ENCODE measurements at places on chromosomes 16 and 17.

DNA sequence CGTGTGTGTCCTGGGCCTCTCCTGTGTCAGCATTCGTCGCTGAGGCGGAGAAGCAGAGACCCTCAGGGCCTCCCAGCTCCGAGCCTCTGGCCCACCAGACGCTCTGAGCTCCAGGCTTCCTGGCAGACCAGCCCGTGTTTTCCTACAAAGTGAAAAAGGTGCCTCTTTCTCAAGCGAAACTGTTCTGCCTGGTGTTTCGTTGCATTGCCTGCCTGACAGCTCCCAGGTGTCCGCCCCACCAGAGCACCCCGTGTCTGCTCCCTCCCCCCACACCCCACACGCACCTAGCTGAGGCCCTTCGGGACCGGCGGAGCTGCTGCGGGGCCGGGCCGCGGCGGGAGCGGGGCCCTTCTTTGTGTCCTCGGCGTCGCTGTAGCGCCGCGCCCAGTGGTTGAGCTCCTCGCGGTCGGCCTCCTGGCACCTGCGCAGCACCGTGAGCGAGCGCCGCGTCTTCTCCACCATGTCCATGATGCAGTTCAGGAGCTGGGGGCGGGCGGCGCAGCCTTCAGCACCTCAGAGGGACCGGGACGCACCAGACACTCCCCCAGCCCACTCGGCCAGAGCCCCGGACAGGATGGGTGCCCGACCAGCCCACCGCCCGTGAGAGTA is 14.7 kb upstream of the PABPN1L start:
- DNase-seq = no peak

DNA sequence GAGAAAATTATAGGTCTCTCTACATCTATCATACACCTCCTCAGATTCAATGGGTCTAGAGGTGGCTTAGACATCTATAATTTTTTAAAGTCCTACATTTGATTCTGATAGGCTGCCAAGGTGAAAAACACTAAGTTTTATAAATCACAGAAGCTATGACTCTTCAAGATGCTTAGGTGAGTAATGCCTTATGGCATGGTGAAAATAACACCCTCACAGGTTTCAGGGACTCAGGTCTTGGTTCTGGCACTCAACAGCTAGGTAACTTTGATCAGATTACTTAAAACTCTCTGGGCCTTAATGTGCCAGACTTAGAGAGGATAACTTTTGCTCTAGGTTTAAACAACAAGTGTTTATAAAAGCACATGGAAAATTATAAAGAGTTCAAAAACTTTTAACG is 2.0 kb upstream of the COX10 start:
- no peak for DNase-seq

DNA sequence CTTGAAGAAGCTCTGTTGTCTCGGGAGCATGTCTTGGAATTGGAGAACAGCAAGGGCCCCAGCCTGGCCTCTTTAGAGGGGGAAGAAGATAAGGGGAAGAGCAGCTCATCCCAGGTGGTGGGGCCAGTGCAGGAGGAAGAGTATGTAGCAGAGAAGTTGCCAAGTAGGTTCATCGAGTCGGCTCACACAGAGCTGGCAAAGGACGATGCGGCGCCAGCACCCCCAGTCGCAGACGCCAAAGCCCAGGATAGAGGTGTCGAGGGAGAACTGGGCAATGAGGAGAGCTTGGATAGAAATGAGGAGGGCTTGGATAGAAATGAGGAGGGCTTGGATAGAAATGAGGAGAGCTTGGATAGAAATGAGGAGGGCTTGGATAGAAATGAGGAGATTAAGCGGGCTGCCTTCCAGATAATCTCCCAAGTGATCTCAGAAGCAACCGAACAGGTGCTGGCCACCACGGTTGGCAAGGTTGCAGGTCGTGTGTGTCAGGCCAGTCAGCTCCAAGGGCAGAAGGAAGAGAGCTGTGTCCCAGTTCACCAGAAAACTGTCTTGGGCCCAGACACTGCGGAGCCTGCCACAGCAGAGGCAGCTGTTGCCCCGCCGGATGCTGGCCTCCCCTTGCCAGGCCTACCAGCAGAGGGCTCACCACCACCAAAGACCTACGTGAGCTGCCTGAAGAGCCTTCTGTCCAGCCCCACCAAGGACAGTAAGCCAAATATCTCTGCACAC is 21.2 kb downstream of the AKAP1 start:
- no peak for DNase-seq

GRCh38 chr16:80462917-80463316 is 77.9 kb upstream of the DYNLRB2 start:
- DNase-seq = no peak

GRCh38 chr17:32553168-32553567 is 66.4 kb downstream of the CDK5R1 start:
- no peak for DNase-seq

- DNase-seq = no peak
Observed at GRCh38 chr17:82789051-82789592, 37.3 kb downstream of the TBCD start.

DNA sequence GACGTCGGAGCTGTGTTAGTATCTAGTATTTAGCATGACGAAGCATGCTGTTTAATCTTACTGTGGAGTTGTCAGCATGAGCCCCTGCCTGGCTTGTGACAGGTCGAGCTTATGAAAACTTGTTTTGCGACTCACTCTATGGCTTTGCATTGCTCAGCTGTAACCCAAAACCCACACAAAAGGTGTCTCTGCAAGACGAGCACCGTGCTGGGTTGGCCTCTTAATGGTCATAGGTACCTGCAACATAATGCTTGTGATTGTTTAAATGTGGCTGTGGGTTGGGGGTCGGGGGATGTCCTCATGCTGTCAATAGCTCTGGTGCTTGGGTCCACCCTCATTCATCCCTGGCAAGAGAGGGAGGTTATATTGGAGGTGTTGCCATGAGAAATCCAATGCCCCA is 5.4 kb downstream of the NTN1 start:
- no peak for DNase-seq

- peak; percentile 75 for DNase-seq
Observed at GRCh38 chr17:32341857-32342602, at the start of gene C17orf75. Gene C17orf75, minus strand, starts transcription at chr17:32342173. Its CDS starts 34 bp downstream, at chr17:32342139.

DNA sequence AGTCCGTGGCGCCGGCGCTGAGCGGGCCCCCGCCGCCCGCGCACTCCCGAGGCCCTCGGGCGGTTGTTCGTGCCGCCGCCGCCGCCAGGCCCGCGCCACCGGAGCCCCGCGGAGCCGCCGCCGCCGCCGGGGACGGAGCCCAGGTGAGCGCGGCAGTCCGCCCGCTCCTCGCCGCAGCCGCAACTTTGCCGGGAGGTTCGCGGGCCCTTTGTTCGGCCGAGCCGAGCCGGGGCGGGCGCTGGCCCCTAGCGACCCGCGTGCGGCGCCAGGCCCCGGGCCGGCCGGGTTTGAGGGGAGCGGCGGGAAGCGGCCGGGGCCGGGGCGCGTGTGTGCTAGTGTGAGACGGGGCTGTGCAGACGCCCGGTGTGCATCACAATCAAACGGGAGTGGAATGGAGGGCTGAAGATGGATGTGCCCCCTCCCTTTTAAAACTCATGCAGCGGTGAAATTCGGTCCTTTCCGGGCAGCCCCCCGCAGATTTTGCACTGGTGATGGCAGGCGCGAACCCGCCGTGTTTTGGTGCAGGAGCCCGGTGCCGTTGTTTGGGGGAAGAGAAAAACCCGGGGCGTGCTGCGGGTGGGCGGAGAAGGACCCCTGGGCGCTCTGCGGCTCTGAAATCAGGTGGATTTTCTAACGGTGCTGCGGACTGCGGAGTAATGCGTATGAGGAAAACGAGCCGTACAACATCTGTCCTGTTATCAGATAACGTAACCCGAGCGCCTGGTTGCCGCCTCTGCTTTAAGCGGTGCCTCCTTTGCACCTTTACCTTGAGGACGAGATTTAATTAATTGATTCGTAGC is 823 bp downstream of the TNRC6C start:
- peak; percentile 19 for DNase-seq

- DNase-seq = peak; percentile 45
Observed at GRCh38 chr16:1057252-1057932, 15.2 kb upstream of the SSTR5 start.

GRCh38 chr16:31200821-31201568 is 1.6 kb downstream of the PYCARD start:
- peak; percentile 28 for DNase-seq

DNA sequence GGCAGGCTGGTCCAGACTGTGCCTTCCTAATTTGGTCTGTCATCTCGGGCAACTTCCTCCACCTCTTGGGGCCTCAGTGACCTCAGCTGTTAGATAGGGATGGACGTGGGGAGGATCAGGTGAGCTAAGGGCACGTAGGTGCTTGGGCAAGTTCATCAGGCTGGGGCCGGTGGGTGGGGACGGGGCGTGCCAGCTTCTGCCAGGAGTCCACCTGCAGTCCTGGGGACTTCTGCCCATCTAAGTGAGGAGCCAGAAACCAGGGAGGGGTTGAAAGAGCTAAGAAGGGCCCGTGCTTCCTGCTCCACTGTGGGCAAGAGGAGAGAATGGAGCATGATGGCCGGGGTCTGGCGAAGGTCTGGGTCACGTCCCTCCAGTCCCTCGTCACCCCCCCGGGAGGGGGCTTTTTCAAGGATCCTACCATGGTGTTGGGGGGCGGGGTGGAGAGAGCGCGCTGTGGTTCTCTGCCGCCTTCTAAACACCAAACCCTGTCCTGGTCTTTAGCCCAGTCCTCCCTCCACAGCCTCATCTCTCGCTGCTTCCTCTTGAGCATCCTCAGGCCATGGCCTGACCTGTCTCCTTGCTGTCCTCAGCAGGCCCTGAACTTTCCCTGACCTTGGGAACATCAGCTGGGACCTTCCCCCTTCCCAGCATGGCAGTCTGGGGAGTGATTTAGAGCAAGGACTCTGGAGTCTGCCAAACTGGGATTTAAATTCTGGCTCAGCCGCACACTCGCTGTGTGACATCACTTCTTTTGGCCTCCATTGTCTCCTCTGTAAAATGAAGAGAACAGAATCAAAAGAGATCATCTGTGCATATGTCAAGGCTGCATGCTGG is 21.6 kb downstream of the SPNS2 start:
- DNase-seq = no peak

DNA sequence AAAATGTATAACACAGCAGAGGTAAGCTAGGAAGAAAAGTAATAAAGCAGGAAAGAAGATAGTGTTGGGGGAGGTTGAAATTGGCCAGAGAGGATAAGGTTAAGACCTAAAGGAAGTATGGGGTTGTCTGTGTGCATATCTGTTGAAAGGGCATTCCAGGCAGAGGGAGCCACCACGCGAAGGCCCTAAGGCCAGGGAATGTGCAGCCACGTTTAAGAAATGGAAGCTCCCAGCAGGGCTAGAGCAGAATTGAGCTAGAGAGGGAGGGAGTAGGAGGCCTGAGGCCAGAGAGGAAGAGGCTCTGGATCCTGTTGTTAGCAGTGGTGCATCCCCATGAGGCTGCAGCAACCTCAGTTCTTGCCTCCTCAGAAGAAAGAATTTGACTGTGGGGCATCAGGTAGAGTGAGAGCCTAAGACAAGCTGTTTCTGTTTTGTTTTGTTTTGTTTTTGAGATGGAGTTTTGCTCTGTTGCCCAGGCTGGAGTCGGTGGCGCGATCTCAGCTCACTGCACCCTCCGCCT is 59.0 kb upstream of the CACNG5 start:
- DNase-seq = no peak

- DNase-seq = no peak
Observed at GRCh38 chr17:79026376-79027273, 2.7 kb downstream of the C1QTNF1 start.

- no peak for DNase-seq
Observed at GRCh38 chr16:11916524-11917285, 949 bp upstream of the GSPT1 start.

GRCh38 chr17:28180449-28180848 is 138.0 kb downstream of the NLK start:
- DNase-seq = no peak

- DNase-seq = no peak
Observed at GRCh38 chr17:62696726-62697490, 69.4 kb downstream of the MRC2 start.

DNA sequence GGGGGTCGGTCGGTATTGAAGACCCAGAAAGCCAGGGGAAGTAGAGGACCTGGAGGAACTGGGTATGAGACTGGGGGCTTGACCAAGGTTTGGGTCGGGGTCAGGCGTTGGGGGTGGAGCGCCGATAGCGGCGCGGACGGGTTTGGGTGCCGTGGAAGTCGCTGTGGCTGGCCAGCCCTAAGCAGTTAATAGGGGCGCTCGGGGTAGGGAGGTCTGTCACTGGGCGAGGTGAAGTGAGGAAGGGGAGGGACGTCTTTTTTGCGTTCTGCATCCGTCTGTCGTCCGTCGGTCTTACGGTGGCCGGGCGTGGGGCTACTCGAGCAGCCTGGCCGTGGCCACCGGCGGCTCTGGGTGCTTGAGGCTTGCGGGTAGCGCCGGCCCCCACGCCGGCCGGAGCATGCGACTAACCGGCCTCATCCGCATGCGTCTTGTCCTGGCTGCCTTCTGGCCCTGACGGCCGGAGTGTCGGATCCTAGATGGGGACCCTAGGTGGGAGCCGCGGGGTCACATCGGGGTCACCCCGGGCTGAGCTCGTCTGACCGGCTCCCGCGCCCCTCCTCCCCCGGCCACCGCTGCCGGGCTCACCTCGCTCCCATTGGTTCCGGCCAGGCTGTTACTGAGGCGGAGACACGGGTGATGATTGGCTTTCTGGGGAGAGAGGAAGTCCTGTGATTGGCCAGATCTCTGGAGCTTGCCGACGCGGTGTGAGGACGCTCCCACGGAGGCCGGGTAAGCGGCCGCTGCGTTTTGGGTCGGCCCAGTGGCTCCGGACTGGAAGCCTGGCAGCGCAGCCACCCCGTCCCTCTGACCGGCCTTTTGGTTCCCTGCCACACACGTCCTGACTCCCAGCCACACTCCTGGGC is 10.3 kb upstream of the TMEM88 start:
- peak; percentile 66 for DNase-seq

DNA sequence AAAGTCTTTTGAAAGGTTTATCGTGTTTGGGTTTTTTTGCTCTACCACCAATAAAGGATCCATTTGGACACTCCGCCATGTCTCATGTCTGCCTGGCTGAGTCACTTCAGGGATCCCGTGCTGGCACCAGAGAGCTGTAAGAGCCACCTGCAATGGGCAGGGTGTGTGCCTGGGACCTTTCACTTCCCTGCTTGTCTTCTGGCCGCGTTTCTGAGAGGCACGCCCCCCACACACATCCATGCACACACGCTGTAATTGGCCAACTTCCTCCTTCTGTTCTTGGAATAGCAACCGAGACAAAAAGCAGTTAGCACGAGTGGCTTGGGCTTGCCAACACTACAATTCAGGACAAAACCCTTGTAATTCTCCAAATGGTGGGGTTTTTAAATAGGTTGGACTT is 9.8 kb upstream of the SOST start:
- DNase-seq = no peak

DNA sequence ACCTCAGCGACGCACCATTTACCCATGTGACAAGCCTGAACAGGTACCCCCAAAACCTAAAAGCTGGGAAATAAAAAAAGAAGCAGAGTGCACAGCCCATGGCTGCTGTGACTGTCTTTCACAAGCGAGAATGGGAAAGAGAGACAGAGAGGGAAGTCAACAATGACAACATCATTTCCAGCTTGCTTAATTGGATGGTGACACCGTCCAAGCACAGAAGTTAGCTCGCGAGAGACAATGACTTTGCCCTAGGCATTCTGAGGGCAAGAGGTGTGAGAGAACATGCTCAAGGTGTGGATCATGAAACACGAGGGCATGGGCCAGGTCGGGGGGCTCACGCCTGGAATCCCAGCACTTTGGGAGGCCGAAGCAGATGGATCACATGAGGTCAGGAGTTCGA is 19.3 kb upstream of the NSMCE1 start:
- no peak for DNase-seq

GRCh38 chr16:75039941-75040340 is 41.1 kb downstream of the ZNRF1 start:
- DNase-seq = no peak

- no peak for DNase-seq
Observed at GRCh38 chr17:60439501-60439900, 17.2 kb downstream of the CHCT1 start.

GRCh38 chr17:67639555-67639954 is 78.2 kb upstream of the NOL11 start:
- no peak for DNase-seq

All from activated effector memory CD4-positive, alpha-beta T cell treated with Interleukin-2 at 50 U/mL for 16 hours (primary cell).